ENCODE measurements at places on chromosomes 13 and 19.

- DNase-seq = no peak
Measured at GRCh38 chr13:33721724-33722123, 96.2 kb upstream of the RFC3 start.

DNA sequence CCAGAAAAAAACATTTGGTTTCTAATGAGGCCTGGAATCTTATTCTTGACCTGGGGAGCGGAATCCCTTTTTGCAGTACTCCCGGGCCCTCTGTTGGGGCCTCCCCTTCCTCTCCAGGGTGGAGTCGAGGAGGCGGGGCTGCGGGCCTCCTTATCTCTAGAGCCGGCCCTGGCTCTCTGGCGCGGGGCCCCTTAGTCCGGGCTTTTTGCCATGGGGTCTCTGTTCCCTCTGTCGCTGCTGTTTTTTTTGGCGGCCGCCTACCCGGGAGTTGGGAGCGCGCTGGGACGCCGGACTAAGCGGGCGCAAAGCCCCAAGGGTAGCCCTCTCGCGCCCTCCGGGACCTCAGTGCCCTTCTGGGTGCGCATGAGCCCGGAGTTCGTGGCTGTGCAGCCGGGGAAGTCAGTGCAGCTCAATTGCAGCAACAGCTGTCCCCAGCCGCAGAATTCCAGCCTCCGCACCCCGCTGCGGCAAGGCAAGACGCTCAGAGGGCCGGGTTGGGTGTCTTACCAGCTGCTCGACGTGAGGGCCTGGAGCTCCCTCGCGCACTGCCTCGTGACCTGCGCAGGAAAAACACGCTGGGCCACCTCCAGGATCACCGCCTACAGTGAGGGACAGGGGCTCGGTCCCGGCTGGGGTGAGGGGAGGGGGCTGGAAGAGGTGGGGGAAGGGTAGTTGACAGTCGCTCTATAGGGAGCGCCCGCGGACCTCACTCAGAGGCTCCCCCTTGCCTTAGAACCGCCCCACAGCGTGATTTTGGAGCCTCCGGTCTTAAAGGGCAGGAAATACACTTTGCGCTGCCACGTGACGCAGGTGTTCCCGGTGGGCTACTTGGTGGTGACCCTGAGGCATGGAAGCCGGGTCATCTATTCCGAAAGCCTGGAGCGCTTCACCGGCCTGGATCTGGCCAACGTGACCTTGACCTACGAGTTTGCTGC is at the start of gene ICAM4:
TSS of gene ICAM4 (plus strand) at position 153 of the 935 bp plus-strand sequence. CDS start at position 211, 58 bp downstream.
- peak; percentile 83 for DNase-seq

DNA sequence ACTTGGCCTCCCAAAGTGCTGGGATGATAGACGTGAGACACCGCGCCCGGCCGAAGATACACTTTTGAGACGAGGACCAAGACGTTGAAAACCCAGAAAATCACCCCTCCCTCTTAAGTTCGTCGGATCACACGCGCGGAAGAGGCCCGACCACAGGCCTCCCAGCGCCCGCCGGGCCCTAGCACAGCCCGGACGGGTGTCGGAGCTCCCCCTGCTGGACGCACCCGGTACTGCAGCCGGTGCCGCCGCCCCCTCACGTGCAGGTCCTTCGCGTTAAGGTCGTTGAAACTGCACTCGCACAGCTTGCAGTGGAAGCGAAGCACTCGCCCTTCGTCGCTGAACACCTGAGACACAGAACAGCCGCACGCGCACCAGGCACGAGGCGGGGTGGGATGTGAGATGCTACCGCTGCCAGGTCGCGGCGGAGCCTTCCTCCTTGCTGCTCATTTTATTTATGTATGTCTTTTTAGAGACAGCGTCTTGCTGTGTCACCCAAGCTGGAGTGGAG is 35.7 kb upstream of the MATK start:
- peak; percentile 95 for DNase-seq

- no peak for DNase-seq
Measured at GRCh38 chr19:2497186-2497585, 21.3 kb downstream of the GADD45B start.

DNA sequence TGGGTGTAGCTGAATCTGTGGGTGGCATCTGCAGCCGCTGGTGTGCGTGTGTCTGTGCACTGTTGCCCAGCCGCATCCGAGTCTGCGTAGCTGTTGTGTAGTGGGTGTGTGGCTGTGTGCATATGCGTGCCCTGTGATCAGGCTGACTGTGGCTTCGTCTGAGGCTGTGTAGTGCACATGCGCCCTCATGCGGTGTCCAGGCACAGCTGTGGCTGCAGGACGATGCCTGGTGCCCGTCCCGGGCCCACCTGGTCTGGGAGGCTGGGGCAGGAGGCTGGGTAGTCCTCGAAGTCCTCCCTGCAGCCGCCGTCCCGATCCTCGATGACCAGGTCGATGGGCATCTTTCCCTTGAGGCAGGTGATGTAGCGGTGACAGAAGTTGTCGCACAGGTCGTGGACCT is 4.9 kb downstream of the MEIS3 start:
- DNase-seq = peak; percentile 79

GRCh38 chr13:98741741-98742435 is 10.6 kb downstream of the SLC15A1 start:
- no peak for DNase-seq

DNA sequence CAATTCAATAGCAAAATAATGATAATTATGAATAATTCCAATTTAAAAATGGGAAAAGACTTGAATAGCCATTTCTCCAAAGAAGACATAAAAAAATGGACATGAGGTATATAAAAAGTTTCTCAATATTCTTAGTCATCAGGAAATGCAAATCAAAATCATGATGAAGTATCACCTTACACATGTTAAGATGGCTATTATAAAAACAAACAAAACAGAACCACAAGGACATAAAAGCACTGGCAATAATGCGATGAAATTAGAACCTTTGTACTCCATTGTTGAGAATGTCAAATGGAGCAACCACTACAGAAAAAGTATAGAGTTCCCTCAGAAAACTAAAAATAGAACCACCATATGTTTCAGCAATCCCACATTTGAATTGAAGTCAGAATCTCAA is 1186.1 kb downstream of the SLITRK5 start:
- DNase-seq = no peak

DNA sequence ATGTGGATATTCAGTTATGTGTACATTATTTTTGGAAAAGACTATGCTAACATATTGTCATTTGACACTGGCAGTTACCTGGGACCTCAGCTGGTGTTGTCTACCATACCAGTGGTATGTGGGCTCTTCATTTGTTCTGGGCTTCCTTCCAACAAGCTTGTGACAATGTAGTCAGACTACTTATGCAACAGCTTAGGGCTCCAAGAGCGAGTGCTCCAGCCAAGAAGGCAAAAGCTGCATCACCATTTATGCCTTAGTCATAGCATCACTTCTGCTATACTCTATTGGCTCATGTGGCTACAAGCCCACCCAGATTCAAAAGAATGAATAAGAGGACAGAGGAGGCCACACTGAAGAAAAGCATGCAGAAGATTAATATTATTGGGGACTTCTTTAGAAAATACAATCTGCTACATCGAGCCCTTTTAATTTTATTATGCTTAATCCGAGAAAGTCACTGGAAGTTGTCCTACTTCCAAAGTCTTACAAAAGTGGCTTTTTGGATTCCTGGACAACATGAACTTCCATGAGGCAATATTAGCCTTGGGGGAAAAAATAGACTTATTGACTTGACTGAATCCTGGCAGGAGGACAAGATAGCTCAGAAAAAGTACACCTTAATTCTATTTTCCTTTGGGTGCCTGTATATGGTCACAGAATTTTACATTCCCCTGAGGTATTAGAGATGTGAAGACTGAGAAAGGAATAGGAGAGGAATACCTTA is 529.4 kb upstream of the HTR2A start:
- no peak for DNase-seq

Measured in endodermal cell (in vitro differentiated cells).